ENCODE measurements at places on chromosomes 4 and X.

DNA sequence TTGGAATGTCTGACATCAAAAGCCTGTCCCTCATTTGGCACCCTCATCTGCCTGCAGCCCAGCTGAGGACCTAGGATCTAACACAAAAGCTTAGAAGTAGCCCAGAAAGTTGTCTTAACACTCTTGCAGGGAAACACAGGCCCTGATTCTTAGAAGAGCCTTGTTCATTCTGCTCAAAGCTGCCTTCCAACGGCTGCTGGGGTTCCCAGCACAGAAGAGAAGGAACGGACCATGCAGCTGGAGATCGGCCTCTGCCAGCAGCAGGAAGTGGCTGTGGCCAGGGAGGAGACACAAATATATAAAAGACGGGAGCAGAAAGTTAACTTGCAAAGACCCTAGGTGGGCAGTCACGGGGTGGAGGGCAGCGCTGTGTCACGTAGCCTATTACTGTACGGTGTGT lies 20.4 kb downstream of the PRPS2 start:
- no peak for DNase-seq

DNA sequence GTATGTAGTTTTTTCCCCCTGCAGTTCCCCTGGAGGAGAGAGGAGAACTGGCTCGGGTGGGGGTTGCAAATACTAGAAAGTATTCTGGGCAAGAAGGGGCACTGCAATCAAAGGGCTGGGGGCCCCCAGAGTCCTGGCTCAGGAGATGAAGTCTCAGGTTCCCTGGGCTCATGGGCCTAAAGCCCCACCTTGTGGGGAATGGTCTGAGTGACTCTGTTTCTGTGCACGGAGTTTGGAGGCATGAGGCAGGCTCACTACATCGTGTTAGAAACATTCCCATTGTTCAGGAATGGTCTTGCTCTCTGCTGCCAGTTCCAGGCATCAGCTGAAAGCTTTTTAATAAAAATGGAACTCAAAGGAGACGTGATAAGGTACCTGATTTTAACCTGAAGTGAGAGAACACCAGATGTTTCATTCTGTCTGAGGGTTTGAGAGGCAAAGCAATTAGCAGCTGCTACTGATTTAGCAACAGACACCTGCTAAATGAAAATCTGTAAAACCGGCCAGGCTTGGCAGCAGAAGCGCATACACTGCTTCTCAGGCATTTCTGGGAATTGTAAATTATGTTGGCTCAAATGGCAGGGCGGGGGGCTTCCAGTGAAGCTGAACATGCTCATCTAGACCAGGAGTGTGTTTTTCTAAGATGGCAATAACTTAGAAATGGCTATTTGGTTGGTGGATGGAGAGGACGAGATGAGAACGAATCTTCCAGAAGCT lies 122.7 kb downstream of the TMEM164 start:
- peak; percentile 32 for DNase-seq

- no peak for DNase-seq
Observed at GRCh38 chr4:1989533-1990347, 19.0 kb downstream of the NELFA start.

DNA sequence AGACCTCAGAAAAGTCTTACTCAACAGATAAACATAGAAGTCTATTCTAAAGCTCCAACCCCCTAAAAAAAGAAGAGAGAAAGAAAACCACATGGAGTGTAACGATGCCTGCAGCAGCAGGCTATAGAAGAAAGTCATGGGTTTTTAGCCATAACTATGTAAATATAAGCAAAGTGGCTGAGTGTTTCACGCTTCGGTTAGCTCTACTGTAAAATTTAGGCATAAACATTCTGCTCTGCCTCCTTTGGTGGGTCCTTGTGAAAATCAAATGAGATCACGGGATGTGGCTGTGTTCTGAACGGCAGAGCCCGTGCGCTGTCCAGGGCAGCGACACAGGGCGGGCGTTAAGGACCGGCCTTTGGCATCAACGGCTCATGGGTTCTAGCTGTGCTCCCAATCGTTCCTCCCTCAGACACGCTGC lies 78.4 kb downstream of the IRF2 start:
- no peak for DNase-seq

- DNase-seq, result no peak
Observed at GRCh38 chr4:89137695-89138094, 26.4 kb downstream of the TIGD2 start.

DNA sequence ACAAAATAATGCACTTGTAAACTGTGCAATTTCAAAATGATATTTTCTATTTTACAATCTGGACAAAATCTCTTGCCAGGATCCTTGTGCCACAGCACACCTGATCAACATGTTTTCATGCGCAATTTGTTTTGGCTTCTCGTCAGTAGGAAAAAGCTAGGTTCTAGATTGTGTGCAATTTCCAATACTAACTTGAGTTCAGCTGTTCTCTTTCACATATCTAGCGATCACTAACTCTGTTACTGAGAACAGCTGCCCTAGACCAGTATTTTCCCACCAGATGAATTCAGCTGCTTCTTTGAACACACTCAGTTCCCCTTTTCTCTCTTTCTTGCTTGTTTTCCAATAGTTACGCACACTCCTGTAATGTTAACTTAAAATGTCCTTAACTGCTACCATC lies 131.2 kb downstream of the MAGEB5 start:
- DNase-seq, result no peak

DNA sequence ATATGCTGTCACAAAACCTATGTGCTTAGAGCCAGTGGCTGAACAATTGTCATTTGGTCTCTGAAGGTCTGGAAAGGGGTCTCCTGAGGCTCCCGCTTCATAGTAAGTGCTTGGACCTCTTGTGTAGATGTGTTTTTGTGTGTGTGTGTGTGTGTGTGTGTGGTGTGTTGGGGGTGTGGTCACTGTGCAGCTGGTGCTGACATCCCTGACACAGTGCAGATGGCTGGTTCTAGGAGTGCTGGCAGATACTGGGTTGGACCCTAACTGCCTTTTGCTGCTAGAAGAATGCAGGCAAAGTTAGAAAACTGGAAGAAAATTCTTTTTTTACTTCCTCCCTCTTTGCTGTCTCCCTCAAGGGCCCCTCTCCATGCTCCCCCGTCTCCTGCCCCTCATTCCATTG lies 1872.6 kb downstream of the ARAP2 start:
- no peak for DNase-seq

- no peak for DNase-seq
Observed at GRCh38 chr4:75194180-75194579, 261.3 kb downstream of the PARM1 start.

DNA sequence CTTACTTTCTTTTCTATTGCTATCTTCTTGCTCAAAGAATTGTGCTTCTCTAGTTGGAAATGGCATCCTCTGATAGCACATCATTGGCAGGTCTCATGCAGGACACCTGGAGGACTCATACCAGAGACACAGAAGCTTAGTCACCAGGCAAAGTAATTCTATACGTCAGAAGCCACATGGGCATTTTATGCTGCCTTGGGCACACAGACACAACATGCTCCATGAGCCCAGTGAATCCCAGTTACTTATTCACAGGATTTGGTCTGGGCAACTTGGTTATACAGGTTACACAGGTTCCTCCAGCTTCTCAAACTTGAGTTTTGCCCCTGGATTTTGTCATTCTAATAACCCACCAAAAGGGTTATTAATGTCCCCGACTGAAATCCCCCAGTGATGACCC lies 7.1 kb downstream of the RASSF6 start:
- DNase-seq, result no peak

- DNase-seq, result no peak
Observed at GRCh38 chr4:39770471-39770870, 72.5 kb downstream of the UBE2K start.

DNA sequence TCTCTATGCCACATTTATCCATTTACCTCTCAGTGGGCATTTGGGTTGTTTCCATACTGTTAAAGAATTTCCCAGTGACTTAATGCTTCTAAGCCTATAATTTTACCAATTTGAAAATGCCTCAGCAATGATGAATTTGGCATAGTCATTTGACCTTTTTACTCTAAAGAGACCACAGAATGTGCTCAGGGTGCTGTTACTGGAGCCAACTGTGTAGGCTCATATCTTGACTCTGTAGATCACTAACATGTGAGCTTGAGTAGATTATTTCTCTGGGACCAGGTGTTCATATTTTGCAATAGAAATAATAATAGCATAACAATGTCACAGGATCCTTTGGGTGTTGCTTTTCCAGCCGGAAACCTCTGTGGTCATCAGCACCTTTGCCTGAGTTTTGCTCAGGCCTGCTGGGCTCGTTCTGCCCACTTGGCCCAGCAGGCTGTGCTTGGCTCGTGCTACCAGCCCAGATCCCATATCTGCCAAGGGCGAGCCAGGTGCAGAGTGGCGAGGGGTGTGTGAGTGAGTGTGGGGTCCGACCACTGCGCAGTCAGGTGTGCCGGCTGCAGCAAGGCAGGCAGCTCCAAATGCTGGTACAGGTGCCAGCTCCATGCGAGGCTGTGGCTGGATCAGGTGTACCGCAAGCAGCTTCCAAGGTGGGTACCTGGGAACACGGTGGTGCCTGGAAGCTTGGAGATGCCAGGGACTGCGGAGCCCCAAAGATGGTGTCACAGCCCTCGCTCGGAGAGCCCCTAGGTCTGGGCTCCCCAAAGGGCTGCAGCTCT lies 70.6 kb upstream of the ANK2 start:
- no peak for DNase-seq

- no peak for DNase-seq
Observed at GRCh38 chr4:177405508-177405907, 36.7 kb downstream of the AGA start.

- no peak for DNase-seq
Observed at GRCh38 chr4:135249024-135249423, 1047.4 kb upstream of the PABPC4L start.

- DNase-seq, result no peak
Observed at GRCh38 chr4:147423229-147423628, 57.7 kb upstream of the EDNRA start.

DNA sequence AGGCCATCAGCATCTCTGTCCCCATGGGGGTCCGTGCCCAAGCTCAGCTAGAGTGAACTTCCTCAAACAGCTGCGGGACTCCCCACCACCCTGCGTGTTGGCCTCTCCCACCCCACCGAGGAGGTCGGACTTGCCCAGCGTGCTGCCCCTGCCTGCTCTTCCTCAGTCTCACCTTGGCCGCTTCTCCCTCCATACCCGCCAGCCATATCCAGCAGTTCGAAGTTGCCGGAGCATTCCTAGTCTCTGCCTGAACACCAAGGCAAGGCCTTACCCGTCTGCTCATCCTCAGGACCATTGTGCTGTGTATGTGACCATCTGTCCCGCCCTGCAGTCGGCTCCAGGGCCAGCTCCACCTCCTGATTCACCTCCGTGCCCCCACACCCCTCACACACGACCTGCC lies 84.5 kb downstream of the WFS1 start:
- DNase-seq, result no peak

DNA sequence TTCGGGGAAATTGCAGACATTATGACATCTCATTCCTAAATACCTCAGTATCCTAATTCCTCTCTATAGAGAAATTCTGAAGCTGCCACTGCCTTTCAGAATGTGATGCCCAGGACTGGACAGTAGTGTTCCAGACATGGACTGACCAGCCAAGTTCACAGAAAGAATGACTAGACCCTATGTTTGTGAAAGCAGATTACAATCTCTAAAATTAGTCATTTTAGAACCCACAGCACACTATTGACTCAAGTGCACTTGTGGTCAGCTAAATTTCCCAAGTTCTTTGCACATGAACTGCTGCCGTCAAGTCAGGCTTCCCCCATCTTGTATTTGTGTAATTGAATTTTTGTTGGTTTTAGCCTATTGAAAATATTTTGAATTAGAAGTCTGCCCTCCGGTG lies 81.0 kb upstream of the ESX1 start:
- DNase-seq, result no peak

DNA sequence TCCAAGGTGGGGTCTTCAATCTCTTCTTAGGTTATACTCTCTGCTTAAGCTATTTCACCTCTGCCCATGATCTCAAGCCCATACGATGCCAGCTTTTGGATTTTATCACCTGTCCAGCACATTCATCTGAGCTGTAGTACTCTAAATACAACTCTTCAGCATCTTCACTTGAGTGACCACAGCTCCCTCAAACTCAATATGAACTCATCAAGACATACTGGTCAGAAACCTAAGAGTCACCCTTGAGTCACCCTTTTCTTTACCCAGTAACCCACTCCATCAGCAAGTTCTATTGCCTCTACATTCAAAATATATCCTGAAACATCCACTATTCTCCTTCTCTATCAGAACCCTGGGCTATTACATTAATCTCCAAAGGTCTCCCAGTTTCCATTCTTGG lies 69.4 kb downstream of the DCHS2 start:
- DNase-seq, result no peak

DNA sequence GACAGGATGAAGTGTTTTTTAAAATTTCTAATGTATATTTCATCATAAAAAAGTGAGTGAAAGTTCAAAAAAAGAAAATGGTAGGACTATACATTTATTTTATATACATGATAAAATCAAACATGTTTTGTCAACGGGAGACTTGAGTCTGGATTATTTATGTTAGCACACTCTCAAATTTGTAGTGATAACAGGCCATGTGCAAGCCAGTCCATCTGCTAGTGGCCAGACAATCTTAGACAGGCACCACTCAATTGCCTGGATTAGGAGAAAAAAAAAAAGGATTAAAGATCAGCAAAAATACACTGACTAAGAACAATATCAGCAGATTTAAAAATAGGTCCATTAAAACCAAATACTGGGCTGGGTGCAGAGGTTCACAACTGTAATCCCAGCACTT lies 71.9 kb downstream of the KCNIP4 start:
- DNase-seq, result no peak

DNA sequence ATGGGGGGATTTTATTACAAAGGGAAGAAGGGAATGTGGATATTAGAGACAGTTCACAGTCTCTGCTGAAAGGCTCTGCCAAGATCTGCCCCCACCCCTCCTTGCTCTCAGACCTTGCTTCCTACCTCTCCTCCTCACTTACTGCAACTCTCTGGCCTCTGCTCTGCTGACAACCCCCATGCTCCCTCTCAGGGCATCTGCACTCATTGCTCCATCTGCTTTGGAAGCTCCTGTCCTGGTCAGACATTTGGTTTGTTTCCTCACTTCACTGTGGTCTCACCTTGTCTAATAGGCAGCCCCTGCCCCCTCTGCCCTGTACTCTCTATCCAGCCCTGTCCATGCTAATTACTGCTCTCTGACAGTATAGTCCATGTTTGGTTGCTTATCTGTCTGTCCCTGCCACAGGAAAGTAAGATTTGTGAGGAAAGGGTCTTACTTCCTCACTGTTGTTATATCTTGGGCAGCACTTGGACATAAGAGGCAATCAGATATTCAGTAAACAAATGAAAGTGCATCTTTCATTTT lies 189.3 kb downstream of the PTTG2 start:
- DNase-seq, result no peak

DNA sequence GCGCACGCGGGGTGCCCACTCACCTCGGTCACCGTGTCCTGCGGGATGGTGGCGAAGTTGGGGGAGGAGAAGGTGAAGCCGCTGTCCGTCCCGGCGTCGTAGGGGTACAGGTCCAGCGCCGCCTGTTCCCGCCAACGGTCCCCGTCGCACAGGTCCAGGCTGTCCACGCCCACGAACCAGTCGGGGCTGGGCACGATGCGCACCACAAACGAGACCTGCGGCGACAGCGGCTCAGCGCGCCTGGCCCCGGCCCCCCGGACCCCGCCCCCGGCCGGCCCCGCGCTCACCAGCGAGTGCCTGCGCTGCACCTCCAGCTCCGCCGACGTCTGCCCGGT lies 1.4 kb downstream of the SPON2 start:
- no peak for DNase-seq

GRCh38 chr4:4618847-4619246 lies 77.0 kb upstream of the STX18 start:
- no peak for DNase-seq

- DNase-seq, result no peak
Observed at GRCh38 chrX:71935476-71935875, 24.8 kb downstream of the NHSL2 start.

All from nephron progenitor cell (in vitro differentiated cells).